Activated T-helper 1 cell treated with anti-CD3 and anti-CD28 coated beads, Interleukin-12 subunit alpha, Interleukin-12 subunit beta, Interleukin-2, Interleukin-4 antibody, amounts not matched to agents 30 ng/mL and 10 ng/mL and 1 ng/mL, durations not matched to agents 14 hours and 24 hours and 36 hours (primary cell): ENCODE measurements at places on chromosomes 1 and 21. TPM values are rescaled to one million over a fixed set of nuclear protein-coding genes. Genes with fewer than 3 reads are reported as not detected.

DNA sequence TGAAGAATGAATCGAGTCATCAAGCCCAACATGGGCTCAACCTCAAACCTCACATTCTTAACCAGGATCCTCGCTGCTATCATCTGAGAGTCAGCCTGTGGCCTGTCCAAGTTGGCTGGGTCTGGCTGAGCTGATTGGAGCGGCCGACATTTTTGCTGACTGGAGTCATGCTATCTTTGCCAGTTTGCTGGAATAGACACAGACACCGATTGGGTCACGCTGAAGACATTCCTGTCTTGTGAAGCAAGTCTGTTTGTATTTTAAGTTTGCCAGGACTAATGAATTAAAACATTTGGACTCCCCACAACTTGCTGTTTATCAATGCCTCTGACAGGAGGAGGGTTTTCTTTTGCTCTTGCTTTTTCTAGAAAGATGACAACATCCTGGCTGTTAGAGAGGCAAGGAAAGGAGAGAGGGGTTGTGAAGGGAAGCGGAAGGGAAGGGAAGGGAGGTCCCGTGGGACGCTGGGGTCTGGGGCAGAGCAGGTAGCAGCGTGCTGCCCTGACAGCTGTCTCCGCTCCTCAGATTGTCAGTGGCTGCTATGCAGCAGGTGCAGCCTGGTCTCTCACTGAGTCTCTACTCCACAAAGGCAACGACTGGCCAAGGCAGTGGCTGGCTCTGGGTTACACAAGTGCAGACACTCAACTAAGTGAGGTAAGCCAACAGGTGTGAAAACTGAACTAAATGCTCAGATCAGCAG is at the start of gene MAP3K7CL:
TSS of gene MAP3K7CL (plus strand) at position 375 of the 700 bp plus-strand sequence. CDS start 2,701 bp downstream, outside the sequence.
- H3K27me3 ChIP-seq: no peaks in the 10 kb centered on the region
- H3K36me3 ChIP-seq: no peaks in the 10 kb centered on the region
- H3K4me3 ChIP-seq: no peak within 1 kb of the TSS
- no peak within 1 kb of the TSS for H3K27ac ChIP-seq
- no peak for DNase-seq

DNA sequence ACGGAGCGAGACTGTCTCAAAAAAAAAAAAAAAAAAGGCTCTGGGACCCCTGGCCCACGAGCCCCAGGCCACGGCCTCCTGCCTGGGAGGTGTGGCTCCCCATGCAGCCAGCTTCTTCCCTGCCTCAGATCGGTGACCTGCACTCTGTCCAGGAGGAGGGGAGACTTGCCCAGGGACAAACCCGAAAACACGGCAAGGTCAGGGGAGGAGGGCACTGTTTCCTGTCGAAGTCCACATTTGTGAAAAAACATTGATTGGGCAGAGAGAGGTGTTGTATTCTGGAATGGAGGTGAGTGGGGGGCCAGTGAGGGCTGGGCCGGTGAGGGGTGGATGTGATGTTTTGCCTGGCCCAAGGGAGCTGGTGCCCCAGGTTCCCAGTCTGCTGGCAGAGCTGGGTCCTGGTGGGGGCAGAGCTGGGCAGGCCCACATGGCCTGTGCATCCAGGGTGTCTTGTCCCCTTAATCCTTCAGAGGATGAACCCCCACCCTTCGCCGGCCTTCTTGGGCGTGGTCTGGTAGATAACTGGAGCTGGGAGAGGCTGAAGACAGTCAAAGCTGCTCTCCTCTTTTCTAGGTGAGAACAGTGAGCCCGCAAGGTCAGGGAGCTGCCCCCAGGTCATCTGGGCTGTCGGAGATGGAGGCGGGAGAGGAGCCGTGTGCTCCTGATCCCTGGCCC is 12.4 kb upstream of the FAAP20 start:
- H3K27me3 ChIP-seq: no peaks in the 10 kb centered on the region
- H3K36me3 ChIP-seq: no peaks in the 10 kb centered on the region
- H3K4me3 ChIP-seq: no peak overlapping the region

The IL22RA1 gene
- not detected in 2 replicates for total RNA-seq

GRCh38 chr1:173422456-173422976 is 54.6 kb upstream of the PRDX6 start:
- H3K36me3 ChIP-seq: peaks cover 2% of the 10 kb centered on the region
- H3K27ac ChIP-seq: no peak overlapping the region
- no peak for DNase-seq
- H3K4me3 ChIP-seq: no peak overlapping the region
- H3K27me3 ChIP-seq: no peaks in the 10 kb centered on the region

GRCh38 chr1:77063118-77063517 is 156.1 kb downstream of the PIGK start:
- H3K4me1 ChIP-seq: no peaks in the 10 kb centered on the region
- no peak for DNase-seq
- no peak overlapping the region for H3K27ac ChIP-seq

The CA14 gene
- not detected in 2 replicates for total RNA-seq

The RNF186 gene
- total RNA-seq: not detected in 2 replicates

GRCh38 chr1:115112496-115113375 is 23.4 kb upstream of the TSPAN2 start:
- no peaks in the 10 kb centered on the region for H3K4me1 ChIP-seq
- peak; percentile 20 for DNase-seq
- H3K36me3 ChIP-seq: no peaks in the 10 kb centered on the region
- no peak overlapping the region for H3K27ac ChIP-seq
- H3K4me3 ChIP-seq: no peak overlapping the region

The BEST4 gene
- total RNA-seq: 0.47 and 0.54 TPM in 2 replicates

DNA sequence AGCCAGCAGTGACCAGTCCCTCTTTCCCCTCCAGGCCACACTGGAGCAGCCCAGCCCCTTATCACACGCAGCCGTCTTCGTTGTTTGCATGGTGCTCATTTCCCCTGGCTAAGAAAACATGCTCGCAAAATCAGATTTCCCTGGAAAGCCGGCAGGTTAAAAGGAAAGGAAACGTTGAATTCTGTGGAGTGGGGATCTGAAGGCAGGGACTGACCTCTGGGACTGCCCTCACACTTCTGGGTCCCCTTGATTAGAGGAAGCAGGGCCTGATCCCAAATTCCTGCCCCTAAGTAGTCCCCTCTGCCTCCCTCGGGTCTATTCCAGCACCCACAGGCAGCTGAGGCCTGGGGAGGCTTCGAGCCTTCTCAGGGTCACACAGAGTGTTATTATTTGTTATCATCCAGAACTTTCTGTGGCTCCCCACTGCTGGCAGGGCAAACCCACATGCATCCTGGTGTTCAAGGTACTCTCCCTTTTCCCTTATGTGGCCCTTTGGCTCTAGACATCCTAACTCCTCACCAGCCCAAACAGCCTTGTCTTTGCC is 125.2 kb upstream of the ZBTB40 start:
- no peak overlapping the region for H3K27ac ChIP-seq
- DNase-seq: no peak
- H3K4me1 ChIP-seq: no peaks in the 10 kb centered on the region
- no peaks in the 10 kb centered on the region for H3K36me3 ChIP-seq

GRCh38 chr1:220113136-220113695 is 19.3 kb downstream of the IARS2 start:
- no peak for DNase-seq
- H3K4me3 ChIP-seq: no peak overlapping the region
- H3K27me3 ChIP-seq: no peaks in the 10 kb centered on the region
- peaks cover 20% of the 10 kb centered on the region for H3K36me3 ChIP-seq

The CSF3R gene
- total RNA-seq: 0.24 and 0.54 TPM in 2 replicates

The BCAS2 gene
- 61.9 and 63.0 TPM in 2 replicates for total RNA-seq

The TNFRSF4 gene
- 788 and 811 TPM in 2 replicates for total RNA-seq

- H3K4me3 ChIP-seq: no peak overlapping the region
- no peak for DNase-seq
- no peaks in the 10 kb centered on the region for H3K36me3 ChIP-seq
- H3K27ac ChIP-seq: no peak overlapping the region
Observed at GRCh38 chr1:77394166-77394565, 112.3 kb downstream of the AK5 start.

DNA sequence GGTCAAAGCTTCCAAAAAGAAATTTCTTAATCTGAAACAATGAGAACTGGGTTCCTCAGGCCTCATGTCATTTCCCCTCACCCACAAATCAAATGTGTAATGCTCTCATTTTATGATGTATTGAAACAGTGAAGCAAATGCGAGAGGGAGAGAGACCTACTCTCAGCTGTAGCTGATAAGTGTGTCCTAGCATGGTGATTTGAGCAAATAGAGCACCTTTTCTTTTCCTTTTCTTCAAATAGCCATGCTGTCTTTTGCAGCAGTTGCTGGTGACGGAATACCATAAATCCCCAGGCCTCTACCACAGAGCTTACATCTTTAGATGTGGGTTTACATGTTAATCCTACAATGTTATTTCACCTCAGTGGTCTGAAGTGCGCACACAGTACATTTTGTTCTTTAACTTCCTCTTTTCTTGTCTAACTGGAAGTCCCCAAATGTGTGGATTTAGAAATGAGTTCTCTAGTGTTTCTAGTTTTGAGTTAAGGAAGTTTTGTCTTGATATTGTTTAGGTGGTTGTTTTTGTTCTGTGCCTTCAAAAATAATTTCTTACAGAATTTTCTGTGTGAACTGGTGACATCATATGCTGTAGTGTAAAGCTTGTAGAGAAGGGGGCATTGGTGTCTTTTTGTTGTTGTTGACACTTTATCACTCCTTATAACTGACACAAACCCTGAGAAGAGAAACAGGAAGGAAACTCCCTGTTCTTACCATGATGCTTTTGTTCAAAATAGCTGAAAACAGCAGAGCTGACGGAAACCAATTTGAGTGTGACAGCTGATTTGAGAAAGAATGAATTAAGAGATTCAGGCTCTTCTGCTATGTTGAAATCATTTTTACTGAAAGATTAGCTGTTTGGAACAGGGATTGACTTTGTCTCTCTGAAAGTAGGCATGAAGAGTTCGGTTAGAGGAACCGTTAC is 12.2 kb downstream of the SMAP2 start:
- H3K4me3 ChIP-seq: peak overlapping the region; percentile 82
- H3K4me1 ChIP-seq: peaks cover 89% of the 10 kb centered on the region
- peak; percentile 73 for DNase-seq
- peaks cover 45% of the 10 kb centered on the region for H3K36me3 ChIP-seq
- H3K27ac ChIP-seq: peak overlapping the region; percentile 99
- H3K27me3 ChIP-seq: no peaks in the 10 kb centered on the region

DNA sequence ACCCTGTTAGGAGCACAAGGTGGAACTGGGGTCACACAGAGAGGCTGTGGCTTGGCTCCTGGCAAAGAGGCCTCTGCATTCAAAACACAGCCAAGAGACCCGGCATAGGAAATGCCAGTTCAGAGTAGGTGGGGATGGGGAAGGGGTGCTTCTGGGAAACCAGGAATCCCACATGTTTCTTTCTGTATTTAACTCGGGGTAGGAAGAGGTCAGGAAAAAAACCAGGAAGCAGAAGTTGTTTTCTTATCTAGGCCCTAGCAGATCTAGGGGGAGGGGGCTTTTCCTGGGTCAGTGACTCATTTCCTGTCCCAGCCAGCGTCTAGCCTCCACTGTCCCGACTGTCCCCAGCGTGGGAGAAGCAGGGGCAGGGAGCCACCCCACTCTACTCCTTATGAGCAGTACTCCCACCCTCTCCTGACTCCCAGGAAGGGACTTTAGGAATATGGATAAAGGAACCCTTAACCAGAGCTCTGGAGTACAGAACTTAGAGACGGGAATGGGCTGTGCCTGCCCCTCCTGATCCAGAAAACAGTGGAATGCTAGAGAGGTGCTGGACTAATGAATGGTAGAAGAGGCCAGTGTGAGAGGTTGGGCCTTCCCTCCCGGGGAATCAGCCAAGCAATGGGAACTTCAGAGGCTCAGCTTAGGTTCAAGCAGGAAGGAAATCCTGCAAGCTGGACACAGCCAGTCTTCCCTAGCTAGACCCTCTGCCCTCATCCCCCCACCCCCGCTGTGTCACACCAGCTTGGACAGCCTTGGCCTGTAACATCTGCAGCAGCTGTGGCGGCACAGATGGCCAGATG is 5.7 kb downstream of the FHL3 start:
- H3K36me3 ChIP-seq: peaks cover 26% of the 10 kb centered on the region
- no peaks in the 10 kb centered on the region for H3K27me3 ChIP-seq
- DNase-seq: no peak
- H3K4me3 ChIP-seq: peak overlapping the region; percentile 71

DNA sequence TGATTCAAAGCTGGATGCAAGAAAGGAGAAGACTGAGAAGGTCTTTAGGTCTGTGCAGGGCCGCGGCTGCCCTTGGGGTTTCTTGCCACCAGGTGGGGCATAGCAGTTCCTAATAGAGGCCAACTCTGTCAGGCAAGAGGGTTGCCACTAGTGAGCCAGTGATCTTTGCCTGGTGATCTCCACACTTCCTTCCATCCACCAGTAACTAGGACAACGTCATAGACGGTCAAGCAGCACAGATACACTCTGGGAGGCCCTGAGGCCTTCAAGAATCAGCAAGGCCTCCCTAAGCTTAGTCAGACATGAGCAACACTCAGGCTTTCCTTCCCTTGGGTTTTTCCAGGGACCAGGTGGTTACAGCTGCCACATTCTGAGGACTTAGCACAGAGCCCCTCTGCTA is 32.9 kb upstream of the ATP2B4 start:
- no peak overlapping the region for H3K4me3 ChIP-seq
- H3K27me3 ChIP-seq: no peaks in the 10 kb centered on the region
- peaks cover 29% of the 10 kb centered on the region for H3K4me1 ChIP-seq

- H3K36me3 ChIP-seq: peaks cover 11% of the 10 kb centered on the region
- DNase-seq: peak; percentile 49
- peak overlapping the region; percentile 55 for H3K4me3 ChIP-seq
- peaks cover 5% of the 10 kb centered on the region for H3K27me3 ChIP-seq
- H3K27ac ChIP-seq: peak overlapping the region; percentile 63
- H3K4me1 ChIP-seq: peaks cover 54% of the 10 kb centered on the region
Observed at GRCh38 chr1:165871311-165872067, 44.1 kb downstream of the UCK2 start.

The DDAH1 gene
- total RNA-seq: 0.22 TPM in 1 of 2 replicates, not detected in the other

The ACTRT2 gene
- not detected in 2 replicates for total RNA-seq

GRCh38 chr1:228048659-228049298 is 33.7 kb upstream of the ARF1 start:
- no peak for DNase-seq
- H3K4me3 ChIP-seq: no peak overlapping the region
- H3K27ac ChIP-seq: no peak overlapping the region
- peaks cover 3% of the 10 kb centered on the region for H3K27me3 ChIP-seq
- no peaks in the 10 kb centered on the region for H3K36me3 ChIP-seq
- no peaks in the 10 kb centered on the region for H3K4me1 ChIP-seq

DNA sequence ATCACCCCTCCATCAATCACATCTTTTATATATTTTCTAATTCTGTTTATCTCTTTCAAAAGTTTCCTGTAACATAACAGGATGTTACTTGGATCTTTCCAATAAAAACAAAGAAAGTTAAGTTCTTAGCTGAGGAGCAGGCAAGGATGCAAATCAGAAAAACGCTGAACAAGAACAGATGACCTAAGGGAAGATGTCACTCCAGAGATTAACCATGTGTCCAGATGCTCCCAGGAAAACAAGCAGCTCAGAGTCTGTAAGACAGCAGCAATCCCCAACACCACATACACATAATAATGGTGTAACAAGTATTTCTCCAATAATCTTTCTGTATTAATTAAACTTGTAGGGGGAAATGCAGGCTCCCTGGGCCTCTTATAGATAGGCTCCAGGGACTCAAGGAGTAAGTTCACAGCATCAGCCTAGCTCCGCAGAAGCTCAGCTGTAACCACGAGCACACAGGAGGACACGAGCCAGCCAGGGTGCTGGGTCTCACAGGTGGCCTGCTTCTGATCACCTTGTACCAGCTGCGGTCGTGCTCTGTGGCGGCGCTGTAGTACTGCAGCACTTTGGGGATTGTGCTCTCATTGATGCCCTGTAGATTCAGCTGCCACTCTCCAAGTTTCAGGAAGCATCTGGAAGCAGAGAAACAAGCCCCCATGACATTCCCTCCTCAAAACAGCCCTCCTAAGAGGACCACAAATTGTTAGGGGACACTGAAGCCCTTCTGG is 33.1 kb upstream of the EXOSC10 start:
- H3K4me3 ChIP-seq: no peak overlapping the region
- peaks cover 24% of the 10 kb centered on the region for H3K36me3 ChIP-seq
- no peaks in the 10 kb centered on the region for H3K4me1 ChIP-seq
- DNase-seq: no peak
- H3K27me3 ChIP-seq: no peaks in the 10 kb centered on the region
